NCI-H460 (cell line): ENCODE measurements at places on chromosomes 13 and 19. TPM values are rescaled to one million over a fixed set of nuclear protein-coding genes. Genes with fewer than 3 reads are reported as not detected.

DNA sequence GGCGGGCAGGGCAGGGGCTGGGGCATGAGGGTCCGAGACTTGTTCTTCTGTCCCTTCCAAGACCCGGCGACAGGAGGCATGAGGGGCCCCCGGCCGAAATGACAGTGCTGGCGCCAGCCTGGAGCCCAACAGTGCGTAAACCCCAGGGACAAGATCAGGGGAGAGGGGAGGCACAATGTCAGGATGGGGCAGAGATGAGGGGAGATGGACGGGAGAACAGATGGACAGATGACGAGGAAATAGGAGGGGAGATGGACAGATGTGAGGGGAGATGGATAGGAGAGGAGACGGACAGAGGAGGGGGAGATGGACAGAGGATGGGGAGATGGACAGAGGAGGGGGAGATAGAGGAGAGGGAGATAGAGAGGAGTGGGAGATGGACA, 518 bp downstream of the FLT3LG start:
- no peak for DNase-seq

DNA sequence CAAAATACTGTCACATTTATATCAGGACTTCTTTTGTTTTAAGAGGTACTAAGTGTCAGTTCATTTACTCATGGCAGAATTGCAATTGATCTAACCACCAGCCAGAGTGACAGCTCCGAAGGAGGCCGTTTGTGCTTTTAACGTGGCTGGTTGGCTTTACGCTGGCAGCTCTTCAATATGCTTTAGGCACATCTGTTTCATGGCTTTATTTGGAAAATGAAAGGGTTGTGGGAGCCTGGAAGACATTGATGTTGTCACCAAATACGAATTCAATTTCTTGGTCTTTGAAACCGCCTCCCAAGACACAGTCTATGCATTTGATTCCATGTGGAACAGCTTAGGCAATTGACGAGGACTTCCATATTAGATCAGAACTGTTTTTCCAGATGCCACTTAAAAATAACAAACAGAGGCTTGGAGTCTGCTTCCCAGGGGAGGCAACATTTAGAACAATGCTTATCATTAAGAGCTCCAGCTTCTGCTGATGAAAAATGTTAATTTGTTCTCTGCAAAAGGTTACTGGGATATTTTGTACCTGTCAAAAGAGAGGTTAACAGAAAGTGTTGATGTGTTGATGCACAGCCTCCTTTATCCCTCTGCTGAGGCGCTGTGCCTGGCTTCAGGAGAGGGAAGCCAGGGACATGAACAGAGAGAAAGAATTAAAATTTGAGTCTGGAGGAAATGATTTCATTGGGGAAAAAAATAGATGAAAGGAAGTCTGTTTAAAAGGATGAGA, 64.0 kb upstream of the TNFRSF19 start:
- DNase-seq, result no peak

DNA sequence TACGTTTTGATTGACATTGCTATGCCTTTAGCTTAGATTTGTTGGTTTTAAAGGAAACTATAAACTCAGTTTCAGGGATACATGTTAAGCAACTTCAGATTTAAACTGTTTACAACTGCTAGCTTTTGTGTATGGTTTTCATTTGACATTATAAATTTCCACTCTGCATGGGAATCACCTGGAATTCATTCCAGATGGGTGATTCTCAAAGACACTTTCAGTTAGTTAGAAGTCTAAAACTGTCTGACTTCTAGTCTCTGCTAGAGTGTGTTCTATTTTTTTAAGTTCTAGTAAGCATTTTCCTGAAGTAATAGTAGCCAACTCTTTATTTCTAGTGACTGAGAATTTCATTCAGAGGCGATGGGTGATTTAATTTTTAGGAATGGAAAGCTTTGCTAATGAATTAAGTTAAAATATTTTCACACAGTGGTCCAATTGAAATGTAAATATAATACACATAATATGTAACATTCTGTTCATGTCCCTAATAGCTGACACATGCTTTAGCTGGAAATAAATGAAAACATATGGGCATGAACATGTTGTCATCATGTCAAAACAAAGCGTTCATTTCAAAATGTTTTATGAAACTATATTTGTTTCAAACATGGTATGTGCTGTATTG, 58.3 kb upstream of the CSNK1A1L start:
- DNase-seq, result no peak

DNA sequence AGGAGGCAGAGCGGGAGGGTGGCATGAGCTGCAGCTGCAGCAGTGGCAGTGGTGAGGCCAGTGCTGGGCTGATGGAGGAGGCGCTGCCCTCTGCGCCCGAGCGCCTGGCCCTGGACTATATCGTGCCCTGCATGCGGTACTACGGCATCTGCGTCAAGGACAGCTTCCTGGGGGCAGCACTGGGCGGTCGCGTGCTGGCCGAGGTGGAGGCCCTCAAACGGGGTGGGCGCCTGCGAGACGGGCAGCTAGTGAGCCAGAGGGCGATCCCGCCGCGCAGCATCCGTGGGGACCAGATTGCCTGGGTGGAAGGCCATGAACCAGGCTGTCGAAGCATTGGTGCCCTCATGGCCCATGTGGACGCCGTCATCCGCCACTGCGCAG, 2.0 kb downstream of the EGLN2 start:
- no peak for DNase-seq

DNA sequence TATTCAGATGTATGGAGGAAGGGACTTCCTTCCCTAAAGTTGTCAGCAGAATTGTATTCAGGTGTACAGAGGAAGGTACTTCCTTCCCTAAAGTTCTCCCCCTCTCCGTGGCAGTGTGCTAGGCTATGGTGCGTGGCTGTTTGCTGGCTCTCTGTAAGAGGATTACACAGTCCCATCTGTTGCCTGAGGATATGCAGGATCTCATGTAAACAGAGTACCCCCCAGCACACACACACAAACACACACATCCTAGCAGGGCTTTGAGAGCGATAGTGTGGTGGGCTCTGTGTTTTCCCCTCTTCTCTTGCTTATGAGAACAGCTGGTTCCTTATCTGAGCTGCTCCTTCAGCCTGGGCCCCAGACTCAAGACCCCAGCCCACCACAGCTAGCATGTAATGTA, 10.3 kb downstream of the NEK5 start:
- DNase-seq, result no peak

GRCh38 chr13:78827471-78827870, 168.5 kb upstream of the OBI1 start:
- no peak for DNase-seq

DNA sequence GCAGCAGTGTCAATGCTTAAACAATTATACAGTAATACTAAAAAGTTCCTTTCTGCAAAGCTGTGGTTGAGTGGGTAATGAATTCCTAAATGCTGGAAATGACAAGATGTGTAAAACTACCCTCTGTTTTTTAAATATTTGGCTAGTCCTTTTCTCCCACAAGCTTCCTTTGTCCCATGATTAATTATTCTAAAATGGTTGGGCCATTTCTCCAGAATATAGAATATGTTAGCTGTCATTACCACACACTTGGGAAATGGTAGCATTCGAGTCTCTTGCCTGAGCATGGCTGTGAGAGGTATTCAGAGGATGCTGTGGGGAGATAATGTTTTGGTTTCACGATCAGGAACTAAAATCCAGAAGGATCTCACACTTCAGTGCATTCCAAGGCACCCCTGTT, 1185.8 kb downstream of the UQCRFS1 start:
- no peak for DNase-seq

DNA sequence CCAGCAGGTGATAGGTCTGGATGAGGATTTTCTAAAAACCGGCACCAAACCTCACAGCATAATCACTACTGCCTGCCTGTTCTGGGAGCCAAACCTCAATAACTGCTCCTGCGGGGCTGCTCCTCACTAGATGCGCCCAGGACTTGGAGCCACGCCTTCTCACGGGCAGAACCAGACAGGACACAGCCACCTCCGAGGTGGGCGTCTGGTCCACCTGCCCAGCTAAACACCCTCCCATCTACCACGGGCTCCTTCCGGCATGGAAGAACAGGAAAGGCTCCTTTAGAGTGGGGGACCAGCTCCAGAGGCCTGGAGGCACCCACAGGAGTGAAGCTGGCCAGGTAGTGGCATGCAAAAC, 73.5 kb downstream of the PEPD start:
- DNase-seq, result no peak

DNA sequence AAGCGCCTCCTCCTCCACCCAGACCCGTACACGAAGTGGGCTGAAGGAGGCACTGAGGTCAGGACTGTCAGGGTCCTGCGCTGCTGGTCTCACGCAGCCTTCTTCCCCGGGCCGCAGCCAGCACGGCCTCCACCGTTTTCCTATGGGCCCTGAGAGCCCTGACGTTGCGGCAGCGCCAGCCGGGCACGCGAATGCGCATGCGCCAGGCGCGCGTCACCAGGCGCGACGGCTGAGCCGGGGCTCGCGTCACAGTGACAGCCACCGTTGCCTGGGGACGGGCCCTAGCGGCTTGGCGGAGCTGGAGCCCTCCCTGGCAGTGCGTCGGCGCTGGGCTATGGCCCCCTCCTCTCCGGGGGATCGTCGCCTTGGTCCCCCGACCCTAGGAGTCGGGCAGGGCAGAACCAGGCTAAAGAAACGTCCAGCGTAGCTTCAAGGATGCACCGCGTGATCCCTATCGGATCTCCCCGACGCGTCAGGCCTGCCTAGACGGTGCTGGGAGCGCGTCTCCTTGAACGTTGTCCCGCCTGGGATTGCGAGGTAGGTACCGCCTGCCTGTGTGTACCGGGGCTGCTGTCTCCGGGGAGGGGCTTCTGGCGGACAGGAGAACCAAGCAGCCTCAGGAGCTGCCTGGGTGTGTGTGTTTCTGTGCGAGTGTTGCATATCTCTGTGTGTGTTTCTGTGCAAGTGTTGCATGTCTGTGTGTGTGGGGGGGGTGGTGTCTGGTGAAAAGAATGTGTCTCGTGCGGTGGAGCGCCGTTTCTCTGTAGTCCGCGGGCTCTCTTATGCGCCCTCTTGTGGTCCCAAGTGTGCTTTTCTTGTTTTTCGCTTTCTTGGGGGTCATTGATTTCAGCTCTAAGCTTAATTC, 43.2 kb downstream of the ZNF571 start:
- DNase-seq, result no peak

DNA sequence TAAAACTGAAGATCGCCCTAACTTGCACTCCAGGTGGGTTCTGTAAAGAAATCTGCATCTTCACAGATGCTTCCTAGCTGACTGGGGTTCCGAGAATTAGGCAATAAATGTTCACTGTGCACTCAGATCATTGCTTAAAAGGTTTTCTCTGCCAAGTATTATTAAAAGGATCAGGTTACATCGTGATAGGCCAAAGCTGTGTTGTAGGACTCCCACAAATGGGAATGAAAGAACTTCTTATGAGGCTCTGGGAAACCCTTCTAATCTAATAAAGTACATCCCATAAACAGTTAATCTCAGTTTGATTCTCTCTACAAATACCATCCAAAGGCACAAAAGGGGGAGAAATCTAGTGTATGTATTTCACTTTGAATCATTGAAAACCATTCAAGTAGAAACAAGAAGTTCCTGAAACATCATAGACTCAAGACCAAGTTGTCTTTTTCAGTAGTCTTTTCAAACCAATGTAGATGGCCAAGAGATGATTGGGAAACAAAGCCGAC, 7.1 kb upstream of the POU4F1 start:
- DNase-seq, result no peak

- DNase-seq, result no peak
These were observed 288.7 kb downstream of the FOXO1 start for GRCh38 chr13:40377783-40378182.

- DNase-seq, result no peak
These were observed 159.1 kb downstream of the KATNAL1 start for GRCh38 chr13:30148171-30148754.

DNA sequence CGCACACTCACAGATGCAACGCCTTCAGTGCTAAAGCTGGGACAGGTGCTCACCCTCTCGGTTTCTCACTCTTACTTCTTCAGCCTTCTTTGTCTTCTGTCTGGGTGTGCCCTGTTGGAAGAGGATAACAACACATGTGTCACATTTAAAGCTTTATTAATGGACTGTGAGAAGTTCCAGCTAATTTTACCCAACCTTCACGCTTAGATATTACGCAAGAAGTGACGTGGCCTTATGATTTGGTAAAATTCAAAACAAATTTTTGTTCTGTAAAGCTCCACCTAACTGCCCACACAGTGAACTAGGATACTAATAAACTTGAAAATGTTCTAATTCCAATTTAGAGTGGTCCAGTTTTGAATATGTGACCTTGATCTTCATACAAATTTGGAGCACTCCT, 66.7 kb upstream of the LRCH1 start:
- DNase-seq, result no peak

GRCh38 chr13:41054919-41055619, 6.2 kb upstream of the WBP4 start:
- no peak for DNase-seq

GRCh38 chr13:100648354-100648753, 26.2 kb downstream of the TMTC4 start:
- no peak for DNase-seq

DNA sequence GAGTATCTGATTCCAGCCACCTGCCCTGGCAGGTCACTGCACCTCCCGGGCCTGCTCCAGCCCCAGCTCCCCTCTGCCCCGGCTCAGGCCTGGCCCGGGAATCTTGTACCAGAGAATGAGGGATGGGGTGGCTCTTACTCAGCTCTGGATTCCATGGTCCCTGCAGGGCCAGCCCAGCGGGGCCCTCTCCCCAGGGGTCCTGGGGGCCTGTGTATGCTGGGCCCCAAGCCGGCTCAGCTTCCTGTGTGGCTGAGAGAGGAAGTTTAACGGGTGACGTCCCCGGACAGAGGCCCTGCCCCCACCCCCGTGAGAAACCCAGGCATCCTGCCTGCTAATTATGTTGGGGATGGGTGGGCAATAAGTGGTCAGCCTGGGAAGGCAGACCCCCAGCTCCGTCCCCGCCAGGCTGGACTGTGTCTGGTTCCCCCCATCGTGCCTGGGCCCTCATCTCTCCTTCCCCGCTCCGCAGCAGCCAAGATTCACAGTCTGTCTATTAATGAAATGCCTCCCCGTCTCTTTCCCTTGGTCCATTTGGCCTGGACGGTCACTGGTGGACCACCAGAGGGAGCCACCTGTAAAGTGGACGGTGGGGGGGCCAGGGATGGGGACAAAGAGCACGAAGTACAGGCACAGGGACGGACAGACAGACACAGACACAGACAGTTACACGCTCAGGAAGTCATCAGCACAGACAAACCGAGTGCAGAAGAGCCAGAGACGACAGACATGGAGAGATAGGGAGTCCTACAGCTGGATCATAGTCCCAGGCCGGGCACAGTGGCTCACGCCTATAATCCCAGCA, at the start of gene DENND1C:
Gene DENND1C, minus strand, starts transcription at position 247 of the 802 bp plus-strand sequence. Its CDS starts 92 bp downstream, at position 155.
- DNase-seq, result no peak

FREM2 gene
- 0.17 and 0.37 TPM in 2 replicates for total RNA-seq

FBXL12 gene
- total RNA-seq, result 13.9 and 14.4 TPM in 2 replicates

CRB3 gene
- 0.20 TPM in 1 of 2 replicates, not detected in the other for total RNA-seq

C19orf85 gene
- total RNA-seq, result not detected in 2 replicates

MAP2K7 gene
- total RNA-seq, result 13.6 and 15.7 TPM in 2 replicates

CFAP97D2 gene
- total RNA-seq, result not detected in 2 replicates

FCGBP gene
- total RNA-seq, result 0.02 and 0.06 TPM in 2 replicates

WIZ gene
- 9.3 and 10.0 TPM in 2 replicates for total RNA-seq
